Naive B cell (primary cell): ENCODE measurements at places on chromosomes 16 and 17. TPM values are rescaled to one million over a fixed set of nuclear protein-coding genes. Genes with fewer than 3 reads are reported as not detected.

Gene KRT14
- polyA plus RNA-seq = not detected

Gene C16orf86
- 11.1 TPM for polyA plus RNA-seq

Gene SLC5A2
- polyA plus RNA-seq = 0.15 TPM

Gene NCOR1
- polyA plus RNA-seq = 67.8 TPM

Gene MED13
- polyA plus RNA-seq = 4.3 TPM

Gene KRT33B
- not detected for polyA plus RNA-seq

Gene CACNA1H
- polyA plus RNA-seq = not detected

Gene HSPB9
- polyA plus RNA-seq = not detected

Gene CDH1
- not detected for polyA plus RNA-seq

Gene MPP2
- polyA plus RNA-seq = not detected
